ENCODE measurements at places on chromosomes 2 and 18.

DNA sequence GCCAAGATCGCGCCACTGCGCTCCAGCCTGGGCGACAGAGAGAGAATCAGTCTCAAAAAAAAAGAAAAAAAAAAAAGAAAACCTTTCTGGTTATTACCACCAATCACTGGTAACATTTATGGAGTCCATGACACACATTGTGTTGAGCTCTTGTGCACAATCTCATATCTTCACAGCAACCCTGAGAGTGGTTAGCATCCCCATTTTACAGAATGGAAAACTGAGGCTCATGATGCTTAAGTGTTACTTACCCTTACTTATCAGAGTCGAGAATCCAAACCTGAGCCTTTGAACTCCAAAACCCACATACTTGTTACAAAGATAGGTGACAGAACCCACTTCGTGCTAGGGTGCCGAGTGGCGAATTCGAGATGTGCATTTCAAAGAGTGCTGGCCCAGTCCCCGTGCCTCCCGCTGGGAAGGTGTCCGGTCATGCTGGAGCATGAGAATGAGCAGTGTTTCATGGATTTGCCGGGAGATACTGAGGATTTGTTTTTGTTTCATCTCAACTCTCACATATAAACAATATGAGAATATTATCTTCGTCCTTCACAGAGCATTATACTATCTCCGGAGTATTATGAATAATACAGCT lies 50.9 kb downstream of the CYP27C1 start:
- DNase-seq: no peak

- DNase-seq: no peak
These were observed 27.0 kb downstream of the IRS1 start for GRCh38 chr2:226772389-226773179.

DNA sequence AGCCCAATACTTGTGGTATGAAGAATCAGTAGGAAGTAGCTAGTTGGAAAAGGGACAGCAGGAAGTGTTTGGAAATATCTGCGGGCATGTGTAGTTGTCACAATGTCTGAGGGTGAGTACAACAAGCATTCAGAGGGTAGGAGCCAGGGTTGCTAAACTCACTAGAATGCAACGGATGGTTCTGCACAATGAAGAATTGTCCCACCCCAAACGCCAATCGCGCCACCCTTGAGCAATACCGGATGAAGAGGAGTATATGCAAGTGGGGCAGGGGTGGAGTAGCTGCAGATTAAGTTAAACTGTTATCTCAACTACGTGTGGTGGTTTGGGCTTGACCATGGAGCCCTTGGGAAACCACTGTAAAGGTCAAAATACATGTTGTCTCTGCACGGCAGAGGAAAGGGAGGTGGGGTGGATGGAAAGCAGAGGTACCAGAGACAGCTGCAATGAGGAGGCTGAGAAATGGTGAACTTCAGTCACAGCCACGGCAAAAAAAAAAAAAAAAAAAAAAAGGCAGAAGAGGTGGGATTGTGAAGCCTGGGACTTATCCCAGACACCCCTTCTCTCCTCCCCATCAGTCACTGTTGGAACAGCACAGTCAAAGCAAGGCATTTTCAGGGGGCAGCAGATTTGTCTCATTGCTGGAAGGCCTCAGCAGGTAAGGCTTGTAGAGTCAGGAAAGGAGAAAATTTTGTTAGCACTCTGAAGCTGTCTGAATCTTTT lies 5.2 kb downstream of the CCL20 start:
- DNase-seq: no peak

- DNase-seq: no peak
These were observed at the start of gene SLC9A2 for GRCh38 chr2:102619414-102620319. SLC9A2 (plus strand) TSS chr2:102619553; CDS start chr2:102619849, 296 bp downstream.

GRCh38 chr2:102803041-102803896 lies 41.4 kb downstream of the TMEM182 start:
- no peak for DNase-seq

- no peak for DNase-seq
These were observed 2.3 kb downstream of the FKBP1B start for GRCh38 chr2:24051833-24052232.

- no peak for DNase-seq
These were observed 200.3 kb downstream of the NRXN1 start for GRCh38 chr2:50831676-50832075.

- no peak for DNase-seq
These were observed 20.9 kb upstream of the CCBE1 start for GRCh38 chr18:59718108-59718463.

- DNase-seq: no peak
These were observed 41.7 kb upstream of the LDLRAD4 start for GRCh38 chr18:13176847-13177246.

- DNase-seq: no peak
These were observed 13.2 kb downstream of the DYSF start for GRCh38 chr2:71466301-71467179.

GRCh38 chr2:56018267-56018666 lies 94.7 kb upstream of the EFEMP1 start:
- DNase-seq: no peak

DNA sequence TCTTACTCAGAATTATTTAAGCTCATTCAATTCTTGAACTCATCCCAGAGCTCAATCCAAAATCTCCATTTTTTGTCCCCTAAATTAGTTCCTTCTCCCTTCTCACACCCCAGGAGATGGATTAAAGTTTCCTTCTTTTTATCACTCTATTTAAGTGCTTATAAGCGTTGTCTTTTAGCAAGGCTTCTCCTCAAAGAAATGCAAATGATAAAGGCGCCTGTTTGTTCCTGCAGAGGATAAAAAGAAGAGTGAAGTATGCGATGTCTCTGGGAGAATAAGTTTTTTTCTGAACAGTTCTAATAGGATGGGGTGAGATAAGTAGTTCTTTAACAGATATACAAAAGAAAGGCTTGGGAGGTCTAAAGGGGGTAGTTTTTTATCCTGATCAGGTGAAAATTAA lies 303.3 kb downstream of the CNTNAP5 start:
- no peak for DNase-seq

DNA sequence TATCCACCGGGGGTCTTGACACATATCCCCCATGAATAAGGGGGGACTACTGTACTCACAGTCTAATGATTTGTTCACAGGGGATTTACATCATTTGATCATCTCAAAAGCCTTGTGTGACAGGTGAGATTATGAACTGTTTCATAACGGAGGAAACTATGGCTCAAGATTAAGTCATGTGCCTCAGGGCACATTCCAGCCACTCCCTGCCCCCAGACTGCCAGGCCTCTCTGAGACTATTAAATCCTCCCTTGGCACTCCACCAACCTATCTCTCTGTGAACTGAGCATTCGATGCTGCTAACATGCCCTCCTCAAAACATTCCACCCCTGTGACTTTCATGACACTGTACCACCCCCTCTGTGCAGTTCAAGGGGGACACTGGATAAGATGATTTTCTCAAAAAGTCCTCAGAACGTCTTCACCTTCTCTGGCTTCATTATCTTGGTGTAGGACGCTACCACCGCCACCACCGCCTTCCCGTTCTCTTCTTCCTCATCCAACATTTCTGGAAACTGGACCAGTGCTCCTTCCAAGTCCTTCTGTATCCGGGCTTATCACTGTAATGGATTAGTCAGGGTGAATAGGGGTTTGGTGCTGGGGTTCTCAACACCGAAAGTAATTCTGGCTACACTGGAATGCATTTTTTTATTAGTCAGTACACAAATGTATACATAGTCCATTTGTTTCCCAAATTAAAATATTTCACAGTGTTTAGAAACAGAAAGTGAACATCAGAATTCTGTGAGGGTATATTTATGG lies 169.6 kb downstream of the KCNS3 start:
- DNase-seq: no peak

DNA sequence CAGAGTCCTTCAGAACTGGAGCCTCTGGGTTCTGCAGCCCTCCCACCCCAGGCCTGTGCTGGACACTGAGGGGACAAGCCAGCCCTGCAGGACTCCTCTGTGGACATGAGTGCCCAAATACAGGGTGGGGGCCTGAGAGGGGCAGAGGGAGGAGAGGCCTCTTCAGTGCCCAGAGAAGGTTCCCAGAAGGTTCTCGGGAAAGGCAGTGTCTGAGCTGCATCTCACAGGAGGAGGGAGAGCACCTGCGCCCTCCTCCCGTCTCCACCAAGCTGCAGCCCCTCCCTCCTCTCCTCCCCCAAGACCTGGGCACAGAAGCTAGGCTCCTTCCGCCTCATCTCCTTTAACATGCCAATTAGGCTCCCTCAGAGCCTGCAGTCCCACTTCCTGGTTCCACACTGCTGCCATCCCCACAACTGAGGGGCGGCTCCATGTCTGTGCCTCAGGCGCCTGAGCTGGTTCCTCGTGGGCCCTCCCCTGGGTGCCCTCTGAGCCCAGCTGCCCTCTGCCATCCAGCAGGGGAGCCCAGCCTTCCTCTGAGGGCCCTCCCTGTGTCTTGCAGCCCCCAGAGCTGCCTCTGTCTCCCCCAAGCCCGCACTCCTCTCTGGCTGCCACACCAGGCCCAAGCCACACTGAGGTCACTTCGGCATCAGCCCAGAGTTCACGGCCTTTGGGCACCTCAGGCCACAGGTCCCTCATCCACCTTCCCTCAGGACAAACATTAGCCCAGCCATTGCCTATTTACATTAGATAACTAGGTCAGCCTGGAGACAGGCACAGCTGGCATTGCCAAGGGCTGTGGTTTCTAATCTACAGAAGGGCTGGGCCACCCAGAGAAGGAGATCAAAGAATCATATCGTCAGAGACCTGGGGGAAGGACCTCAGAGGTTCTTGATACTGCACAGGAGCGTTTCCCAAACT lies 28.9 kb downstream of the KCNK3 start:
- no peak for DNase-seq

GRCh38 chr2:1816414-1816911 lies 72.1 kb upstream of the PXDN start:
- DNase-seq: no peak

DNA sequence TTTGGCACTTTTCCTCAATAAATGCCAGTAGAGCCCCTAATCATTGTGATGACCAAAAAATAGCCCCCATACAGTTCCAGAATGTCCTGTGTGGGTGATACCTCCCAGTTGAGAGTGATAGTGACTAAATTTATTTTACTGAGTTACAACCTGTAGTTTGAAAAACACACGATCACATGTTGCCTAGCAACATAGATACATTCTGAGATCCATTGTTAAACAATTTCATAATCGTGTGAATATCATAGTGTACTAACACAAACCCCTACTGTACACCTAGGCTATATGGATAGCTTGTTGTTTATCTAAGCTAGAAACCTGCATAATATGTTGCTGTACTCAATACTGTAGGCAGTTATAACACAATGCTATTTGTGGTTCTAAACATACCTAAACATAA lies 30.6 kb downstream of the KCMF1 start:
- DNase-seq: no peak

DNA sequence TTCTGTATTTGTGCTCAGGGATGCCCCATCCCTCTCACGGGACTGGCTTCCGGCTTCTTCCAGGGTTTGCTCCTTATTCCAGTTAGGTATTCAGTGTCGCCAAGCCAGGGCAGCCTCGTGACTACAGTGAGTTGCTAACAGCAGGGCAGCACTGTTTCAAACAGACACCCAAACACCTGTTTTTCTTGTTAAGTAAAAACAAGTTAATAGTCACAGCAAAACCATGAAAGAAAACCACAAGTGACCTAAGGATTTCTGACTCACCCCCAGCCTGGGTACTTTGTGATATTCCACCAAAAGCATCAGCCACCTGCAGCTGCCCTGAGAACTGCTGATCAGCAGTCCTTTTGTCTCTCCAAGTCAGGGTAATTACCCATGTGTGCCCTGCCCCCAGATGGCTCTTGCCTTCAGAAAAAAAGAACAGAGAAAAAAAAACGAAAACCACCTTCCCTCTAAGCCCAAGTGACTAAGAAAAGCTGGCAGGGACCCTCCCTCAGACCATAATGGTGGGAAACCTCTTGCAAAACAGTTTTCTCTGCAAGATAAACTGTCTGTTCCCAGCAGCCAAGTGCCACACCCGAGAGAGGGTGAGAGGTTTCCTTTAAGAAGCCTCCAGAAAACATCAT lies 178.2 kb downstream of the ANAPC1 start:
- DNase-seq: peak; percentile 42
